Stimulated activated CD4-positive, alpha-beta T cell treated with anti-CD3 and anti-CD28 coated beads, Interleukin-4, amount 100 ng/mL, for 48 hours (primary cell): ENCODE measurements at places on chromosomes 13 and 19.

- DNase-seq, result no peak
Observed at GRCh38 chr13:112545856-112546255, 42.1 kb downstream of the TUBGCP3 start.

GRCh38 chr13:49165798-49166752, 54.1 kb upstream of the MLNR start:
- no peak for DNase-seq

GRCh38 chr19:55546822-55547614, 1.7 kb upstream of the SBK3 start:
- no peak for DNase-seq

GRCh38 chr13:40777166-40777808, 6.3 kb upstream of the MRPS31 start:
- DNase-seq, result no peak

GRCh38 chr19:41917676-41918075, 10.6 kb downstream of the ERFL start:
- DNase-seq, result no peak
